Activated CD8-positive, alpha-beta T cell treated with anti-CD3 and anti-CD28 coated beads for 36 hours (primary cell): ENCODE measurements at places on chromosomes 1 and 21. TPM values are rescaled to one million over a fixed set of nuclear protein-coding genes. Genes with fewer than 3 reads are reported as not detected.

TDRD10 gene
- not detected for total RNA-seq

TMEM51 gene
- total RNA-seq: not detected

DNA sequence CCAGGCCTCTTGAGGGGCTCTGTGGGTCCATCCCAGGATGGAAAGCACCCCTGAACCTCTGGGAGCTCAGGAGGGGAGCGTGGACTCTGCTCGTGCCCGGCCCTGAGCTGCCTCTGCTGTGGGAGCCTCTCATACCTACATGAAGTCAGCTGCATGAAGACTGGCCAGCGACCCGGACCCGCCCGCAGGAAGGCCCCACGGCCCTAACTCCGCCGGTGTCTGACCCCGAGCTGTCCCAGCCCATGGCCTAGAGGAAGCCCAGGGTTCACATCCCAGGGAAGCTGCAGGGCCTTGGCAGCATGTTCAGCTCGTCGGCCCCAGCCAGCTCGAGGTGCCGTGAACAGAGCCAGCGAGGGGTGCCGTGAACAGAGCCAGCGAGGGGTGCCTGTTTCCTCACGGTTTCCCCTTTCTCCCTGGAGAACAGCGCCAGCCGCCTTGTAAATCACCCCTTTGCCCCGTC is 178.1 kb upstream of the ARHGEF16 start:
- DNase-seq: no peak

DNA sequence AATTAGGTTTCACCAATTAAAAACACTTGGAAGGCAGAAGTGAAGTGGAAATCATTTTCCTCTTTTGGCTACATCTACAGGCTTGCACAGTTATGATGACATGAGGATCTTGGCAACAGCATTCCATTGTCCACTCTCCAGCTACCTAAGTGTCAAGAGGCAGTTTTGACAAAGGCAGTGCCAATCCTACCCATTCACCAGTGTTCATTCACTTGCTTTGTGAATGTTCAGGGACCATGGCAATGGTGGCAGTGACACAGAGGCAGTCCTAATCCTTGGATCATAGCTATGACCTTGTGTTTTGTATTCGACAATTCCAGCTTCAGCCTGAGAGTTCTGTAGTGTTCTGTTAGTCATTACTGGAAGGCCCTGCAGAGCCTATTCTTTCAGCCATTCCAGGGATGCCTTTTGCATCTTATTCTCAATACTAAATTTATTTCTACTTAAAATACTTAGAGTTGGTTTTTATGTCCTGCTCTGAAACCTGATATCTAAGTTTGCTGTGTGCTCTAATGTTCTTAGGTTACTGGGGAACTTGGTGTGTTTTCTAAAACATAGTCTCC is 36.7 kb downstream of the CRB1 start:
- no peak for DNase-seq

DNA sequence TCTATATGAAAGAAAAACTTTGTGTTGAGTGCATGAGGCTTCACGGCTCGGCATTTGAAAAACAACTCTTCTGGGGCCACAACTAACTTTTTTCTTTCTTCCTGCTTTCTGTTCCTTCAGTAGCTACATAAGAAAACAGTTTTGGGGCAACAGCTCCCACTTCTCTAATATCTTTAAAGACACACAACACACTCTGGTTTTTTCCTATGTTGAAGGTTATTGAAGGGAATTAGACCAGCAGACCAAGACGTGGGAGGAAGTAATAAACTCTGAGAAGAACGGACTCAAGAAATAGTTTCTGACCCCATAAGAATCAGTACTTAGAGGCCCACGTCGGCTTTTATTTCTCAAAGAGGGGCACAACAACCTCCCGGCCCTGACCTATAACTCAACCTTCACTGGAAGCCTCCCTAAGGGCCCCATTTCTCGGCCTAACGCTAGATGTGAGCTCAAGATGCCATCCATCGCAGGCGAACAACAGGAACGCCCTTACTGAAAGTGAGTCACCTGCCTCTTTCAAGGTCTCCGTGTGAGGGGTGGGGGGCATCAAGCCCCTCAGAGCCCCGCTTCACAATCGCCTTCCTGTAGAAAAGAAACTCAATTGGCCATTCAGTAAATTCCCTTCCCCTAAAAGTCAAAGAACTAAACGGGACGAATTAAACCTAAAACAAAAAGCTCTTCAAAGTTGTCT is 844 bp downstream of the ZMYM6 start:
- peak; percentile 71 for DNase-seq

- no peak for DNase-seq
These were observed 12.5 kb upstream of the AHDC1 start for GRCh38 chr1:27616441-27616840.

DNA sequence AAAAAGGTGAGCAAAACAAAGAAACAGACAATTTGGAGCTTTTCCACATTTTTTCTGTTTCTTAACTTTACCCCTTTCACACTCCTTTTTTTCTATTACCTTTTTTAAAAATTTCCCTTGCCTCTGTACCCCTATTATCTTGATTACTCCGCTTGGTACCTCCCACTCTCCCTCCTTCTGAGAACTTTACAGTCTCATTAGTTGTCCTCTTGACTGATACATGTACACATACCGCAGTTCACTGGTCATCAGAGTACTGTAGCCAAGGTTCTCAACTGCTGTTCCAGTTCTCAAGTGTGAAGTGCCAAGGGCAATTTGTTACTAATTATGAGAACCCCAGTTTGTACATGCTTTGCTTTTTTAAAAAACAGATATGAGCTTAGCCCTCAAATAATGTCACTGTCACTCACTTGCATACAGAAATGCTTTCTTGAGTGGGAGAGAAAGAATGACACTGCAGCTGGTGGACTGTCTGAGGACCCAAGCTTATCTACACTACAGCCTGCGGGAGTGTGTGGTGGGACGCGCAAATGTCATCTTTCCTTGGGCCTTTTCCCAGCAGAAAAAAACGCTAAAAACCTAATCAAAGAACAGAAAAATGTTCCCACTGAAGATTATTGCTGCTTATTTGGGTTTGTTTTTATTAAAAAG is 160.8 kb downstream of the DISP1 start:
- DNase-seq: no peak

- no peak for DNase-seq
These were observed 29.4 kb downstream of the RWDD3 start for GRCh38 chr1:95263450-95263849.

DNA sequence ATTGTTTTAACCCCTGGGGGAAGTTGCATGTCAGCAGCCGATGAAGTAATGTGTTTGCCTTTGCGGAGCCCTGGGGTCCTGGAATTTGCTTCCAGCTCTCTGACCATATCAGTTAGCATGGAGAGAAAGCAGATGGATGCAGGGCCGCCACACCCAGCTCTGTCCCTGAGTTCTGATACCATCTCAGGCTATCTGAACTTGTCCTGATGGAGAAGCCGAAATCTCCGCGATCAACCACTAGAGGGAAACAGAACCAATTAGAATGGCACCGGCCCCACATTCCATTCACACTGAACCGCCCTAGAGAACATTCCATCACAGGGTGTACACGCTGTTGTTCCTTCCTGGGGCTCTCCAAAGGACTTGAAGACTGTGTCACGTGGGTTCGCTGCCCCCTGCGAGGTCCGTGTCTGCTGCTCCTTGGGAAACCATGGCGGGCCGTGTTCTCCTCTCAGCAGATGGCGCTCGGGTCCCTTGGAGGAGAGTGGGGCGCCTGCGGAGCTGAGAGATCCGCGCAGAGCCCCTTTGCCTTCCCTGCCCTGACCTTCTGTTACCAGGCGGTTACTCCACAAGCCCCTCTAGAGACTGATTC is 75.4 kb downstream of the ABCA4 start:
- DNase-seq: peak; percentile 59

DNA sequence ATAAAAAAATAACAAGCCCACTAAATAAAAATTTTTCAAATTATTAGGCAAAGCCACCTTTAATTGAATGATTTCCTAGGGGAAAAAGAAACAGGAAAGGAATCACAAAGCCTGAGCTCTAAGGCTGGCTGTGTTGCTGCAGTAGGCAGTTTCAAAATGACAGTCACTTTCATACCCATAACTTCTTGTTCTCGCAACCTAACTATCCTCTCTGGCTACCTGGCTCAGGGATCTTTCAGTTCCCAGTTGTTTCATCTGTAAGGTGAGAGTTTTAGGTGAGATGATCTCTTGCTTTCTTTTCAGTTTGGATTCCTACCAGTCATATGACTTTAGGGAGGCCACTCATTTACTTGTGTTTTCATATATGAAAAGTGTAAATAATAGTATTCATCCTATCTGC is 226.1 kb downstream of the ASTN1 start:
- DNase-seq: no peak

HHIPL2 gene
- total RNA-seq: not detected

LCE2B gene
- not detected for total RNA-seq

VHLL gene
- 0.43 TPM for total RNA-seq

- no peak for DNase-seq
These were observed 55.5 kb upstream of the TRIM67 start for GRCh38 chr1:231106347-231106746.

GRCh38 chr1:191582169-191582568 is 576.1 kb upstream of the RGS18 start:
- DNase-seq: no peak

GBP7 gene
- total RNA-seq: 0.11 TPM

- DNase-seq: no peak
These were observed 51.4 kb upstream of the DIRAS3 start for GRCh38 chr1:68101829-68102228.

DNA sequence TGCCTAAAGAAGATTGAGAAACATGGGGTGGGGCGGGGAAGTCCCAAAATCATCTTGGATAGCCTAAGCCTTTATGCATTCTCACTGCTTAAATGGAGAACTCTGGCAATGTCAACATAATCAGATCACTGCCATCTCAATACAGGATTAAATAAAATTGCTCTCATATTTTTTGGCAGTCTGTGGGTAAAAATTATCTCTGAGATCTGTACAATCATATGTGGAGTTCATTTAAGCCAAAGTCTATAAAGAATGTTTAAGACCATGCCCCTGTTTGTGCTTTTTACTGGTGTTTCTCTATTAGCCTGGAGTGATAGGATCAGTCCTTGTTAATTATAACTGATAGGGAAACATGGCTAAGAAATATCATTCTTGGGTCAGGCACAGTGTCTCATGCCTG is 136.3 kb downstream of the GPR52 start:
- no peak for DNase-seq

TNFSF18 gene
- not detected for total RNA-seq
